ENCODE measurements at places on chromosomes 5 and 9.

GRCh38 chr5:108101130-108101529 is 280.8 kb downstream of the FBXL17 start:
- DNase-seq: no peak

GRCh38 chr9:5085993-5086392 is 99.4 kb downstream of the INSL6 start:
- no peak for DNase-seq

GRCh38 chr9:121154782-121155181 is 46.9 kb downstream of the RAB14 start:
- no peak for DNase-seq

GRCh38 chr9:119802621-119803020 is 433.4 kb upstream of the BRINP1 start:
- no peak for DNase-seq

GRCh38 chr9:85528142-85528541 is 213.6 kb downstream of the AGTPBP1 start:
- DNase-seq: no peak

DNA sequence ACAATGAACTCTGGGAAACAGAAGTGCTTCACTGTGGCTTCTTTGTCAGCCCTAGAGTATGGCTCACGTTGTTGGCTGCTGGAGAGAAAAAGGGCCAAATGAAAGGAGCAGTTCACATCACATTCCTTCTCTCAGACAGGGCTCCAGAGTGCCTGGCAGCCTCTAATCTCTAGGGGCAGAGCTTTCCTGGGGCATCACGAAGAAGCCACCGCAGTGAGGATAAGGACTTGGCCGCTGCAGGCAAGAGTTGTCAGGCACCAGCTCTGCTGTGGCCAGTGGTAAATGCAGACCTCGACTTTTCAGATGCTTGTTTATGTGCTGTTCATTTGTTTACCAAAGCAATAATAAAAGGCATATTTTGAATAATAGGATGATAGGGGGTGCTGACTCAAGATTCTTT is 227.2 kb downstream of the ICE1 start:
- DNase-seq: no peak

- no peak for DNase-seq
Measured at GRCh38 chr5:126826619-126827215, 49.8 kb downstream of the LMNB1 start.

DNA sequence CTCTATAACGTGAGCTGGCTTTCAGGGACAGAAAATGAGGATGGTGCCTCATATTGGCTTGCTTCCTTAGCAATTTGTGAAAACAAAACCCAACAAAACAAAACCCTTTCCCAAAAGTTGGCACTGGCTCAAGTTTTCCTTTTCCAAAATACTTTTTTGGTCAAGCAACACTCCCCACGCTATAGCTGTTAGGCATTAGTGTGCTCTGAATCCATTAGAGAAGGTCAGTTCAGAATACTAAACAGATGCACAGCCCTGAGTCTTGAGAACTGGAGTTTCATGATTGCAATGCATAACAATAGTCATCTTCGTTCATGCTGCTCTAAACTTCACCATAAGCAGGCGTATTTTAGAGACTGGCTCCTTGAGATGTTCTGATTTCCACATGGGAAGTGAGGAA is 172.0 kb upstream of the KLF9 start:
- peak; percentile 80 for DNase-seq

GRCh38 chr5:113692466-113692865 is 179.0 kb downstream of the YTHDC2 start:
- DNase-seq: no peak

DNA sequence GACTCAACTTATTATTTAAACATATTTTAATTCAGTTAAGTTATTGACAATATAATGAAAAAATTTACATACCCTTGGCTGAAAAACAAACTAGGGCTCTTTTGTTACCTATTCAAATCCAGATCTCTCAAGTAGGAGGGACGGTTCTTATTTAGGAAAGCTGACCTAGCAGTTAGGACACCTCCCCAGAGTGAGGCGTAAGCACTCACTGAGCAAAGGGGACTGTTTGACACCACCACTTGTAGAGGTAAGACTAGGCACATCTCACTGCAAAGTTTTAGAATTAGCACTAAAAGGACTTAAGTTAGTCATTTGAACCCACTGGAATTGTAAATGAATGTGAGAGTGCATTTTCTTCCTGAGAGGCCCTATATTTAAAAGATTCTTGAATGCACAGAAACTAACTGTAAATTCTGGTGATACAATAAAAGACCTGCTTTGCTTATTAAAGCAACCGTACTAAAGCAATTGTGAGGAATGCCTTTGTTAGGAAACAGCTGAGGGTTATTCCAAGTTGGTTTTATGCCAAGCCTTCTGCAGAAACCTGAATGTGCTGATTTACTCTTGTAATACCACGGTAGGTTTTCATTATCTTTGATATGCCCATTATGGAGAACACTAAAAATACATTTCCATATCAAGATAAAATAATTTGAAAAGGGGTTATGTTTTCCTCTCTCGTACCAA is 16.2 kb downstream of the HACD4 start:
- DNase-seq: no peak

DNA sequence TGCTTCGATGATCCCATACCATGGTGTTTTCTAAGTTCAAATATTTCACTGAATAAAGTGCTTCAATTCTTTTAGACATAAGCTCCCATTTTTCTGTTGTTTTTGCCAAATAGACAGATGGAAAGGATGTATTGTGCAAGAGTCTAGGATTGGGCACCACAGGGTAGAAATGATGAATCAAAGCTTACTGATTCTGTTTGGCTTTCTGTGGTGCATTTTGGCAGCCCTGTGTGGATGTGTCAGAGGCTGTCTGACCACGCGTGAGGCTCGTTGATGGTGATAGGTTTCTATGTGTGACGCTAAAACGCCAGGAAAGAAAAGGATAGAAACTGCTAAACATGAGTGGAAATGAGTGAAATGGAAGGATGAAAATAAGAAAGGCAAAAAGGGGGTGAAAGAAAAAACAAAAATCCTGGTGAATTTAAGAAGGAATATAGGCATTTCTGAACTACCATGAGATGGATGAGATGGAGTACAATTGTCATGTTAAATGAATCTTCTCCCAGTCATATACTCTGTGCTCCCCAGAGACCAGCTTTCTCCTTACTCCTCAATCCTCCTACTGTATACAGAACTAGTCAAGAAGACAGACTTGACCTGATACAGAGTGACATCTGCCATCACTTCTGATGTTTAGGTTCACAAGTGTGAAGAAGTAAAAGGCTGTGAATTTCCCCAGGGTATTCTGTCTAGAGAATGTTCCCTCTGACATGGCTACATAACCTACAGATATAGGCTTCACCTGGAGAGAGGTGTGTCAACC is 54.4 kb downstream of the ANKH start:
- DNase-seq: peak; percentile 95

GRCh38 chr9:35795695-35796094 is 4.3 kb downstream of the NPR2 start:
- DNase-seq: no peak

DNA sequence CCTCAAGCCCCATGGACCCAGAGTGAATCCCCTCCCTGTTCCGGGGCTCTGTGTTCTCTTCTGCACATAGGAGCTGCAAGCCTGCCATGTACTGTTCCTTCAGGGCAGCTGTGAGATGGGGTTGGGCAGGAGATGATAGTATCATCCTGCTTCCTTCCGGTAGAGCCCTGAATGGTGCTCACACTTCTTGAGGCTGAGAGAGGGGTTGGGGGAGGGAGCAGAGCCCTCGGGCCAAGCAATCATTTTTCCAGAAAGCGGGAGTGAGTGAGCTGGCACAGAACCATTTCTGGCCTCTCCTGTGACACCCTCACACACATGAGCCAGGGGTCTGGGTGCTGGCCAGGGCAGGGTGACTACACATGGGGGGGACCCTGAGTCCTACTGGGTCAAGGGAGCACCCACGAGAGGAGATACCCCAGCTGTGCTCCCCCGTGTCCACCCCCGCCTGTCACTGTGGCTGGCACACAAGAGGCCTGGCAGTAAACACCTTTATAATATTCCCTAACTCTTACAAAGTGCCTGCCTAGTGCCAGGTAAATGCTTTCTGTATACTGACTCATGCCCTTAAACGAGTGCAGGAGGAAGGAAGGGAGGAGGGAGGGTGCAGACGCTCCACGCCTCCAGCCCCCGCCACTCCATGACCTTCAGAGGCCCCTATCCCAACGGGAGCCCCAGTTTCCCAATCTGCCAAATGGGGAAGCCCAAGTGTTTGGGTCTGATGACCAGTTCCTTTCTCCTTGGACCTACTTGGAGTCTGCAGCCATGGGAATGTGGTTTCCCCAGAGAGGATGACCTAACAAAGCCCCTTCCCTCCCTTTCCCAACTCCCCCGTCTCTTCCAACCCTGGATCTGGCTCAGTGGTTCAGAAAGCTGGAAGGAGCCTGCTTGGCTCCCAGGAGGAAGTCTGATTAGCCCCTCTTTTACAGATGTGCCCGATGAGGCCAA is 15.5 kb downstream of the AKNA start:
- DNase-seq: no peak

DNA sequence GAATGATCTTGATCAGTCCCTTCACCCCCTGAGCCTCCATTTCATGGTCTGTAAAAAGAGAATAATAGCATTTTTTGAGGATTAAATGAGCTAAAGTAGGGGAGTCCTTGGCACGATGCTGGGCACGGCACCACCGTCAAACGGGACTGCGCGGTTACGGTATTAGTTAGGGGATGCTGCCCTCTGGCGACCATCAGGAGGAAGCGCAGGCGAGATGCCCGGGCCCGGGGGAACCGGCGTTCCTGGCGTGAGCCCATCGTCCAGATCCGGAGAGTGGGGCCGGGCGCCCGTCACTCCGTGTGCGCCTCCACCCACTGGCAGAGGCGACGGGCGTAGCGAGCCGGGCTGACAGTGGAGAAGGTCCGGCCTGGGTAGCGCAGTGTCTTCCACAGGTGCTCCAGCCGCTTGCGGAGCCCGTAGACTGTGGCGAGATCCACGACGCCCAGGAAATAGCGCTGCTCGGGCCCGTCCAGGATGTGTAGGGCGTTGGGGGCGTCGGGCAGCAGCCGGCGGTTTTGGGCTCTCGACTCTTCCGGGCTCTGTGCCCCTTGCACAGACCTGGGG is 4.8 kb upstream of the ST6GALNAC4 start:
- DNase-seq: peak; percentile 78

DNA sequence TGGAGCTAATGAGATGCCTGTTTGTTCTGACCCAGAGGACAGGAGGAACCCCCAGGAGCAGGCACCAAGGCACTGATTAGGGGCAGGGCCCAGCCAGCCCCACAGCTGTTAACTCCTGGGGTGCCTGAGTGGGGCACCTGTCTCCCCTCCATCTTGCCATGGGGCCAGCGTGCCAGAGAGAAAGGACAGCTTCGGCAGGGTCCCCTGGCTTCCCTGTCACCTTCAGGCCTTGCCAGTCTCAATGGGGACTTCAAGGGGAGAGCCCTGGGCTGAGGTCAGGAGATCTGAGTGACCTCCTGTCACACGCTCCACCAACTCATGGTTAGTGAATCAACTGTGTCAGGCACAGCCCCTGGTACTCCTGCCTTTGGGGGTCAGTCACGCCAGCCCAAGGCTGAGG is 152.7 kb upstream of the MVB12B start:
- no peak for DNase-seq

GRCh38 chr5:39201160-39201780 is 18.1 kb downstream of the FYB1 start:
- DNase-seq: no peak

- DNase-seq: no peak
Measured at GRCh38 chr9:87619346-87619745, 106.6 kb upstream of the CTSL start.

All from foreskin fibroblast (primary cell).